ENCODE measurements at places on chromosomes 3 and 15. TPM values are rescaled to one million over a fixed set of nuclear protein-coding genes. Genes with fewer than 3 reads are reported as not detected.

DNA sequence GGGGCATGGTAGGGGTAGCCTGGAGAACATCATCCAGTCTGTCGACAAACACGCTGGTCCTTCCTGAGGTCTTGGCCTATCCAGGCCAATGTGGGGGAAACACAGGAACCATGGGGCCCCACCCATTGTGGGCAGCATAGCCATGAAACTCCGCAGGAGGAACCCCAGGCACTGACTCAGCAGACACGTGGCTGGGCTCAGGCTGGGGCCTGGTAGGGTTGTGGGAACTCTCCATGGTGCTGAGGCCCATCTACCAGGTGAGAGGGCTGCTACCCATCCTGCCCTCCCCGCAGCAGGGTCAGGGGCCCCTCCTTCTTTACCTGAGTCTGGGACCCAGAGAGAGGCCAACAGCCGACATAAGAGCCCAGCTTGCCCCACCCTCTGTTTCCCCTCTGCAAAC is 22.6 kb upstream of the CACNA2D2 start:
- peaks cover 4% of the 10 kb centered on the region for H3K4me1 ChIP-seq
- peak; percentile 81 for DNase-seq
- no peak overlapping the region for H3K4me3 ChIP-seq
- no peaks in the 10 kb centered on the region for H3K36me3 ChIP-seq

LRRC49 gene
- total RNA-seq: 7.3 TPM

DNA sequence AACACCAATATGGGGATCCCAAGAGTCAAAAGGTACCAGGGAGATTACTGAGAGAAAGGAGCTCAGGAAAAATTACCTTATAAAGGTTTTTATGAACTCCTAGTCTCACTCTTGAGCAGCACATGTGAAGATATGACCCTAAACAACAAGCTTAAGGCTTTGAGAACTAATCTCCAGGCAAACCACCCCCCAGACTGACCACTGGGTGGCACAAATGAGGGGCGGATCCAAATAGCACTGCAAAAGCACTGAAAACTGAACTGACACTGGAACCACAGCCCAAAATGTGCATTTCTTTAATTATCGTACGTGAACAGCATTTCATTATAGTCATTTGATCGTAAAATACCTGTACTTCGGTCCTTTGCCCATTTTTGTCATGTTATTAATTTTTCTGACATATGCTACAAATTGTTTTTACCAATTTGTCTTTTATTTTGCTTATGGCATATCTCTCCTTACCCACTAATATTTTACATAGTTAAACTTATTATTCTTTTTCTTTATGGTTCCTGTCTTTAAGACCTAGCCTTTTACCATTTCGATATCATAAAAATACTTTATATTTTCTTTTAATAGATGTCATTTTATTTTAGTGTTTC is 31.5 kb upstream of the TFDP2 start:
- no peaks in the 10 kb centered on the region for H3K4me1 ChIP-seq
- no peaks in the 10 kb centered on the region for H3K27me3 ChIP-seq
- peaks cover 69% of the 10 kb centered on the region for H3K36me3 ChIP-seq

FBXL22 gene
- total RNA-seq: 1.4 TPM

DNA sequence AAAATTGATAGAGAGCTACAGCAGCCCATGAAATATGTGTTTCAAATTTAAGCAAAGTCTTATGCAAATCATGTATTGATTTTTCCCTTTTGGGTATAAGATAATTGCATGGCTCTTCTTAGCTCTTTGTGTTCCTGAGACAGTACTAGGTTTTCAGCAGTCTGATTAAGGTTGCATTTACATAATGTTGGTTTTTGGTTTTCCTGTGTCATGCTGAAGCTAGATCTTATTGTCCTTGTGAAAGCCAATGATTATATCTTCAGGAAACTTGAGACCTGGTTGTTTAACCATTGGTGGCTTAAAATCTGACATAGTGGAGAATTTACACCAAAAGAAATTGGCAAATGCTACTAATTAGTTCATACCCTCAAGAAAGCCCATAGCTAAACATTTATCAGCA is 392.6 kb downstream of the ZPLD1 start:
- H3K4me3 ChIP-seq: no peak overlapping the region
- no peaks in the 10 kb centered on the region for H3K4me1 ChIP-seq
- H3K27me3 ChIP-seq: no peaks in the 10 kb centered on the region
- H3K36me3 ChIP-seq: no peaks in the 10 kb centered on the region
- no peak for DNase-seq

CD86 gene
- total RNA-seq: 29.5 TPM

UCN2 gene
- 0.32 TPM for total RNA-seq

- no peak overlapping the region for H3K27ac ChIP-seq
- DNase-seq: no peak
- H3K36me3 ChIP-seq: no peaks in the 10 kb centered on the region
- H3K4me1 ChIP-seq: no peaks in the 10 kb centered on the region
- no peak overlapping the region for H3K4me3 ChIP-seq
- no peaks in the 10 kb centered on the region for H3K27me3 ChIP-seq
Observed at GRCh38 chr3:189349772-189350171, 178.0 kb downstream of the TPRG1 start.

GRCh38 chr15:70604666-70605315 is 158.6 kb downstream of the UACA start:
- no peaks in the 10 kb centered on the region for H3K36me3 ChIP-seq
- peak overlapping the region; percentile 57 for H3K27ac ChIP-seq
- H3K4me3 ChIP-seq: no peak overlapping the region
- no peak for DNase-seq
- H3K27me3 ChIP-seq: no peaks in the 10 kb centered on the region
